ENCODE measurements at places on chromosomes 4 and X.

- peak; percentile 92 for DNase-seq
These were observed 714 bp downstream of the USP11 start for GRCh38 chrX:47233333-47234113.

- DNase-seq, result no peak
These were observed 12.8 kb upstream of the SLITRK4 start for GRCh38 chrX:143648705-143649104.

GRCh38 chr4:33709247-33709646, 2535.1 kb downstream of the ARAP2 start:
- DNase-seq, result no peak

DNA sequence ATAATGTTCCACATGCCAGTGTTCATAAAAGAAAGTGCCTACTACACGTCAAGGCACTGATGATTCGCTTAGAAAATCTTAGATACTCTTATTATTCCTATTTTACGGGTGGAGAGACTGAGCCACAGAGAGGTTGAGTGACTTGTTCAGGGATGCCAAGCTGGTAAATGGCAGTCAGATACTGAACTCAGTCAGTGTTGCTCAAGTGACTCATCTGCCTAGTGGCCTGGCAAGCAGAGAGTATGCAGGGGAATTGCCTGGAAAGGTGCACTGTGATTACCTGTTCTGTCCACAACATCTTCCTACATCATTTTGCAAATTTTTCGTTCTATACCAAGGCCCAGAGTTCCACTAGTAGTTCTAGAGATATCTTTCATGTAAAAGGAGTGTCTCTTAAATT, 68.4 kb downstream of the RAPGEF2 start:
- no peak for DNase-seq

DNA sequence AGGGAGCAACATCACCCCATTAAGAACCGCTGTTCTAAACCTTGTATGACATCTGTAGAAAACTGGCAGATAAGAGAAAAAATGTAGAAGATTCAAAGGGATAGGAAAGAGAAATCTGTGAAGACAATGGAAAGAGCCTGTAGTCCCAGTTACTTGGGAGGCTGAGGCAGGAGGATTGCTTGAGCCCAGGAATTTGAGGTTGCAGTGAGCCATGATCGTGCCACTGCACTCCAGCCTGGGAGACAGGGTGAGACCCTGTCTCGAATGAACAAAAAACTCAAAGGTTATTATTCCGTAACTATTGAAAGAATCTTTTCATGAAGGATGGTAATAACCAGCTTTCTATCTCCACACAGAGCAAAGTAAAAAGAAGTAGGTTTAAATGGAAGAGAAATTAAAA, 1.6 kb upstream of the CLCN4 start:
- no peak for DNase-seq
